Activated CD4-positive, alpha-beta T cell treated with anti-CD3 and anti-CD28 coated beads, Interleukin-2, amount 10 ng/mL, durations not matched to agents 7 days and 5 days (primary cell): ENCODE measurements at places on chromosomes 11 and 22. TPM values are rescaled to one million over a fixed set of nuclear protein-coding genes. Genes with fewer than 3 reads are reported as not detected.

DNA sequence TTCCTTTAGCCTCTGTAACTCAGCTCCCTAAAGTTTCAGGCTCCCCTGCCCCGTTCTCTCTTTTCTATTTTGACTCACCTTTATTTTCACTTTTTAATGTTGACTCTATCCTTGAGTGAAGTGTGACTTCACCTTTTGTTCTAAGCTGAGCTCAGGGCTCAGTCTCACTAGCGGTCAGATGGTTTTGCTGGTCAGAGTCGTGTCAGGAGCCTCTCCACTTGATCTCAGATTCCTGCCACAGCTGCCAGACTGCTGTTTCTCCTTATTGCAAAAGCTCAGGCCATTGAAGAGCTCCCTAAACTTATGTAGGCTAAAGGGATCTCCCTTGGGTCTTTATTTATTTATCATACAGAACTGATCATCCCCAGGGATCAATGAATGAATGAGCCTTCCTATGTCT, 13.7 kb upstream of the POU2AF2 start:
- H3K27ac ChIP-seq, result no peak overlapping the region
- H3K4me3 ChIP-seq, result no peak overlapping the region
- DNase-seq, result no peak
- H3K27me3 ChIP-seq, result peaks cover 29% of the 10 kb centered on the region

RAB38 gene
- total RNA-seq, result 1.9 TPM

DNA sequence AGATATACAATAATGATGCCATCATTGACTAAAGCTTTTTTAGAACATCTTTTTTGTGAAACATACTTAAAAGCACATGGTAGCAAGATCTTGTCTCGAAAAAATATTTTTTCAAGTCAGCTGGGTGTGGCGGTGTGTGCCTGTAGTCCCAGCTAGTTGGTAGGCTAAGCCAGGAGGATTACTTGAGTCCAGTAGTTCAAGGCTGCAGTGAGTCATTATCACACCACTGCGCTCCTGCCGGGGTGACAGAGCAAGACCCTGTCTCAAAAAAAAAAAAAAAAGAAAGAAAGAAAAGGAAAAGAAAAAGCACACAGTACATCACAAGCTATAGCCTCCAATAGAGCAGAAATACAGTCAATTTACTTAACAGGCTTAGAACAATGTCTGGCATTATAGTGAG, 37.0 kb downstream of the ENTHD1 start:
- no peak overlapping the region for H3K4me3 ChIP-seq
- no peak for DNase-seq
- no peaks in the 10 kb centered on the region for H3K36me3 ChIP-seq
- peaks cover 21% of the 10 kb centered on the region for H3K4me1 ChIP-seq

DNA sequence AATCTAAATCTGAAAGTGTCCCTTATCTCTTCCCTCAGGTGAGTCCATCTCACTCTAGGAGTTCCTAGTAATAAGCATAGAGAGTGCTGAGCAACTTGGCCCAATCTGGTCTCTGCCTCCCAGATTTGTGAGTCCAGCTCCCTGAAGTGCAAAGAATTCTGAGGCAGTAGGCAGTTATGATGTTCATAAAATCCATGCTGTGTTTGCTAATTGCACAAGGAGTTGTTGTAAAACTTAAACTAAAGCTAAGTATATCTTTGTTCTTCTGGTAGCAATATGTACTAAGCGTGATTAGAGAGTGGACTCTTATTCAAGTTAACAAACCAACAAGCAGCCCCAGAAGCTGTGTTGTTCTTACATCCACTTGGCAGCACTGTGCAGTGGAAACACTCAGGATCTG, 7.6 kb upstream of the PTH start:
- no peak for DNase-seq
- H3K4me3 ChIP-seq, result no peak overlapping the region
- no peaks in the 10 kb centered on the region for H3K4me1 ChIP-seq
- H3K27ac ChIP-seq, result no peak overlapping the region
- no peaks in the 10 kb centered on the region for H3K36me3 ChIP-seq

GRCh38 chr11:17550450-17551346, 3.6 kb downstream of the OTOG start:
- H3K27me3 ChIP-seq, result peaks cover 16% of the 10 kb centered on the region
- no peak overlapping the region for H3K27ac ChIP-seq
- H3K4me3 ChIP-seq, result no peak overlapping the region
- H3K4me1 ChIP-seq, result peaks cover 5% of the 10 kb centered on the region

CCDC87 gene
- 0.08 TPM for total RNA-seq

GRCh38 chr22:49961005-49961600, 531 bp downstream of the PIM3 start:
- H3K27me3 ChIP-seq, result no peaks in the 10 kb centered on the region
- peak; percentile 30 for DNase-seq
- H3K4me3 ChIP-seq, result peak overlapping the region; percentile 90

DNA sequence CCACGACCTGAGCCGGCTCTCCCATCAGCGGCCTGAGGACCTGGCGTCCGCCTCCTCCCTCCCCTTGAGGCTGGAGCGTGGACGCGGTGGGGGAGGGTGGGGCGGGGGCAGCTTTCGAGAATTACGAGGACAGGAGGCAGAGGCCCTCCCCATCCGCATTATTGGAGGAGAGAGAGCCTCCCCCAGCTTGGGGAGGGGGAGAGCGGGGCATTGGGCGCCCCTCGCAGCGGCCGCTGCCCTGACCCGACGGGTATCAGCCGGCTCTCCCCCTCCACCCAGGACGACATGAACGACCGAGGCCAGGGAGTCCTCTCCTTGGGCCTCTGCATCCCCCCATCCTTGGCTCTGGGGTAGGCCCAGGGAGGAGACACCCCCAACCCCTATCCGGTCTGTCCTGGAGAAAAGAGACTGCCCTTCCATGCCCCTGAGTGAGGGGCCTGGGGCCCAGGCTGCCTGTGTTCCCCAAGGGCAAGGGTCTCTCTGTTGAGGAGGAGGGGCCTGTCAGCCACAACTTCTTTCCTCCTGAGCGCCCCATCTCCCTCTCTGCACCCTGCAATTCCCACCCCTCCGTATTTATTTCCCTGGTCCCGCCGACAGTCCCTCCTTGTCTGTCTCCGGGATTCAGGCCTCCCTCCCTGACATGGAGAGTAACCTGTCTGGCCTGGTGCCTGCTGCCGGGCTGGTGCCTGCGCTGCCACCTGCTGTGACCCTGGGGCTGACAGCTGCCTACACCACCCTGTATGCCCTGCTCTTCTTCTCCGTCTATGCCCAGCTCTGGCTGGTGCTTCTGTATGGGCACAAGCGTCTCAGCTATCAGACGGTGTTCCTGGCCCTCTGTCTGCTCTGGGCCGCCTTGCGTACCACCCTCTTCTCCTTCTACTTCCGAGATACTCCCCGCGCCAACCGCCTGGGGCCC, 495 bp downstream of the GPR137 start:
- peak overlapping the region; percentile 77 for H3K27ac ChIP-seq
- H3K4me1 ChIP-seq, result peaks cover 34% of the 10 kb centered on the region
- peaks cover 14% of the 10 kb centered on the region for H3K36me3 ChIP-seq
- DNase-seq, result peak; percentile 48
- H3K27me3 ChIP-seq, result peaks cover 13% of the 10 kb centered on the region

- no peaks in the 10 kb centered on the region for H3K27me3 ChIP-seq
- H3K36me3 ChIP-seq, result no peaks in the 10 kb centered on the region
- no peak overlapping the region for H3K4me3 ChIP-seq
- DNase-seq, result no peak
- no peaks in the 10 kb centered on the region for H3K4me1 ChIP-seq
These were observed 12.2 kb downstream of the TEF start for GRCh38 chr22:41394012-41394356.
